ENCODE measurements at places on chromosomes 4 and X.

DNA sequence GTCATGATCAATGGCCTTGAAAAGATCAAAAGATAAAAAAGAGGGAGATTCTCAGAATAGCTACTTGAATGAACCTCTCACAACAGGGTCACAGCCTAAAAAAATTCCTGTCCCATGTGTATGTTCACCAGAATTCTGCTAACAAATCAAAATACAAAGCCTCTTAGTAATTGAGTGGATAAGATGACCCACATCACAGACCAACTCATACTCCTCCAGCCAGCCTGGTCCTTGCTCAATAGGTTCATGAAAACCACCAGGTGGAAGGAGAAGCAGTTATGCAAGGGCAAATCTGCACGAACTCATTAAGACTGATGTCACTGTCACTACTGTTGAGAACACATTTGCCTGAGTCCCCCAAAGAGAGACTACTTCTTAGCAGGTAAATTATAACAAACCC, 21.5 kb downstream of the WDFY3 start:
- DNase-seq = no peak

DNA sequence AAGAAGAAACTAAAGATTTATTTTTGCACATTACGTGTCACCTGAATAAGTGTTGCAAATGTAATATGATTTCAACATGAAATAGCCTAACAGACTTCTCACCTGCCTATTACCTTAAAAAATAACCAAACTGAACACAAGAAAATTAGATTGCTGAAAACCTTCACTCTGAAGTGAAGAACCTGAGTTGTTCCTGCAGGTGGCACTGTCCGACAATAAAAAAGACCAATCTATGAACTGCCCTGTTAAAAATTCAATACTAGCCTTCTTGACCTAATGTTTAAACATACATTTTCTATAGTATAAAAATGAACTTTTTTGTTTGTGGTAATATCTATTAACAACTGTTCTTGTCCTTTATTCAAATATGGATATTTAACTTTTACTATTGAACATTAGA, 69.2 kb upstream of the PNPLA4 start:
- peak; percentile 61 for DNase-seq

GRCh38 chrX:40142417-40142816, 44.7 kb upstream of the BCOR start:
- DNase-seq = no peak

- DNase-seq = no peak
These were observed 9.6 kb downstream of the CA5B start for GRCh38 chrX:15747626-15748173.

GRCh38 chrX:115226929-115227328, 7.0 kb downstream of the LRCH2 start:
- DNase-seq = peak; percentile 11

GRCh38 chrX:121014826-121015225, 29.3 kb upstream of the CT47A1 start:
- DNase-seq = no peak

GRCh38 chr4:143352720-143353119, 16.0 kb downstream of the GAB1 start:
- DNase-seq = no peak

- DNase-seq = no peak
These were observed 34.4 kb upstream of the HMX1 start for GRCh38 chr4:8905773-8906667.

DNA sequence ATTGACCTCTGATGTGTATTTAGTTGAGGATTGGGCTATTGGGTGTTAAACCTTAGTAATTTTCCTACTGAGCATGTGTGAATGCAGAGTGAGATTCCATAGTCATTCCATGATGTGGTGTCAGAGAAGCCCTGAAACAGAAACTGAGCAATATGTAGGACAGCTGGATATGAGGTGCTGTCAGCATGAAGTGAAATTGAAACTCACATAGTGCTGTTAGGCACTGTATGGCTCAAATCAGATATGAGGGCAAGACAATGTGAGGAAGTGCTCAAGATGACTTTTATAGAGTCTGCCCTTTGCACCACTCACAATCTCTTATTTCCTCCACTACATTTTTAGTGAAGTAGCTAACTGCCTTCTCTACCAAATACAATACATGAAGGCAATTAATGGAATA, 188.3 kb downstream of the SH3BGRL start:
- no peak for DNase-seq

Measured in tongue (tissue), 3 donors.